ENCODE measurements at places on chromosomes 5 and 9.

DNA sequence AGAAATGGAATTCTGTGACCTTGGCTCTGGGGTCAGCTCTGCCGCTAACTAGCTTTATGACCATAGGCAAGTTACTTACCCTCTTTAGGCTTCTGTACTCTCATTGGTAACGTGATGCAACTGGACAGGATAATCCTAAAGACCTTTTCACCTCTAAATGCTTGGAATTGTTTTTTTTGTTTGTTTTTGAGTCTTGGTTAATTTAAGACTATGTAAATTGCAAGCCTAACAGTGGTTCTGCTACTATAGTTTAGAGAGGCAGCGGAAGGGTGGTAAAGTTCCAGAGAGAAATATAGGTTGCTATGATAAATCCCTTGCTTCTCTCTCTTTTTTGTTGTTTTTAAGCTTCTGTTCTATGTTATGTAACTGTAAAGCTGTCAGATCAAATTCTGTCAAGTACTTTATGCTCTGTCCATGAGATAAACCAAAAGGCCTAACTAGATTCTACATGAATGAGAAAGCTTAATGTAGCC is 17.6 kb downstream of the FAM169A start:
- no peak for DNase-seq

GRCh38 chr9:126338945-126339344 is 12.3 kb downstream of the MVB12B start:
- no peak for DNase-seq

- DNase-seq = no peak
Measured at GRCh38 chr5:110478895-110479294, 247.6 kb downstream of the TMEM232 start.

DNA sequence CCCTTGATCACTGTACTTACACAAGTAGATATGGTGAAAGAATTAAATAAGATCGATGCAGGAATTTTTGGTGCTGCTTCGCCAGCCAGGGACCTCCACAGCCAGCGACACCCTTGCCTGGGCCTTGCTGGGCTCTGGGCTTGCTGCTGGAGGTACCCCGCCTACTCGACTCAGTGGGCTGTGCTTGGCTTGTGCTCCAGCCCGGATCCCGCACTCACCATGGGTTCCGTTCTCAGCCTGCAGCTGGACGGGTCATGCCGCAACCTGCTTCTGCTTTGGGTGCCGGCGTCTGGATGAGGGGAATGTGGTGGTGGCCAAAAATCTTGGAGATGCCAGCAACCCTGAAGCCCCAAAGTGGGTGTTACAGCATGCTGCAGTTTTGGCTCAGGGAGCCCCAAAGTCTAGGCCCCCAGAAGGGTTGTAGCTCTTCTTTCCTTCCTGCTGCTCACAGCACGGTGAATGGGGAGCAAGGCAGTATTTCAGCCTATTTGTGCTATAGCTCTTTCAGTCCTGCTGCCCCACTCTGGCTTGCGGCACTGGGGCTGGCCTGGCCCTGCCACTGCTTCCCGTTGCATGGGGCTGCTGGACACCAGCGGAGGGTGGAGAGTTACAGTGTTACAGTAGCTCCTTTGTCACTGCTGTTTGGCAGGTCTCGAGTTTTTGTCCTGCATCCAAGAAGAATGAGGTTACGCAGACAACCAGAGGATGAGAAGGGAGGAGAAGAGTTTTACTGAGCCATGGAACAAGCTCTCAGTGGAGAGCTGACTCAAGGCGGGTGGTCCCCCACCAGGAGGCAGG is 48.0 kb downstream of the TARS1 start:
- no peak for DNase-seq

DNA sequence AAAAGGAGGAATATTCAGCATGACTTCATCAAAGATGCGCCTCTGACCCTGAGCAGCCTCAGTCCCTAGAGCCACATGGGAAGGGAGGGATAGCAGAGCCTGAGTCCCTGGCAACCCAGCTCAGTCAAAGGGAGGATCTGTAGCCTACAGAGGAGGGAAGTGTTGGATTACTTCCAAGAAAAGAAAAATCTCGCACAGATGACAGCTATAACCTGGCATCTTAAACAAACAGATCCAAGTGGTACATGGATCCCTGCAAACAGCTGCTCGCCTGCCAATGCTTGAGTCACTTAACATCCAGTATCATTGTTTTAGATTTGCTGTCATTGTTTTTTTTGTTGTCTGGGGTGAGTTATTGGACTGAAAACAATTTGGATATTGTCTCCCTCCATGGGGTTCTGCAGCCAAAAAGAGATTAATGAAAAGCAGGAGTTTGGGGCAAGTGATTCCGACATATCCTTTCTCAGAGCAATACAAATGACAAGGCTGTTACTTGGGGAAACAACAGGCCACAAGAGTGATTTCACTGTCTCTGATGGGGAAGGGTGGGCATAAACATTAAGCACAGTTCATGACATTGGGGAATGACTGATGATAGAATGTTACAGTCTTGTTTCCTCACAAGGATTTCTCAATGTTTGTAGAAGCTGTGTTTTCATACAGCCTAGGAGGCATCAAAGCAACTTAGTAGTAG is 153.5 kb upstream of the KIF2A start:
- no peak for DNase-seq

DNA sequence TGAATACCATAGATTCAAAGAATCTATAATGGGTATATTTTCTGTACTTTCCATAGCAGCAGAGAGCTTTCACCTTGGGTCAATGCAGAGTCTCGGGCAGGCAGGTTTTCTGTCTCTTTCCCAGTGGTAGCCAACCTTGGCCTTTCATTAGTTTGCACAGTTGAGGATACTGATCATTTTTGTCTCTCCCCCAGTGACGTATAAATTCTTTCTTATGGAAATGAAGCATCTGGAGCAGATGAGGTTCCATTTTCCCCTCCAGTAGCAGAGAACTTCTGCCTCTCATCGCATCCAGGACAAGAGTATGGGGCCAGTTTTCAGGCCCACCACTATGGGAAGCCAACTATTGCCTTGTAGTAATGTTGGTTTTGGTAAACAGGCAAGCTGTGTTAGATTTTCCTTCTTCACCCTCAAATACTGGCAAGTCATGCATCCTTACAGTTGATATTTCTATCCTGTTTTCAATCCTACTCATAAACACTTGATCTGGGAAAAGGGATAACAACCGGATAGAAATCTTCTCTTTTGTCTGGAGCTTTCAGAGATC is 845.2 kb upstream of the CDH18 start:
- no peak for DNase-seq

- DNase-seq = no peak
Measured at GRCh38 chr5:175390352-175391083, 53.5 kb downstream of the DRD1 start.

- DNase-seq = no peak
Measured at GRCh38 chr5:14397717-14398116, 183.9 kb upstream of the OTULINL start.

GRCh38 chr5:56561-57290 is 35.2 kb upstream of the PLEKHG4B start:
- DNase-seq = peak; percentile 29

- DNase-seq = no peak
Measured at GRCh38 chr9:92276331-92277032, 17.0 kb downstream of the IARS1 start.

Data from mucosa of descending colon (tissue), 3 donors.